ENCODE measurements at places on chromosomes 13 and 19. TPM values are rescaled to one million over a fixed set of nuclear protein-coding genes. Genes with fewer than 3 reads are reported as not detected.

The POGLUT2 gene
- 28.9 TPM for total RNA-seq

The RAVER1 gene
- 17.3 TPM for total RNA-seq

The ZNF728 gene
- total RNA-seq, result 0.13 TPM

The ZNF880 gene
- total RNA-seq, result 34.0 TPM

The BCAM gene
- total RNA-seq, result 25.3 TPM

The ERCC1 gene
- total RNA-seq, result 74.2 TPM

The SCEL gene
- not detected for total RNA-seq

The CD79A gene
- total RNA-seq, result 0.07 TPM

All from smooth muscle cell of the pulmonary artery (primary cell).